ENCODE measurements at places on chromosomes 16 and 17.

- no peak for DNase-seq
Measured at GRCh38 chr17:63533433-63534077, 10.4 kb downstream of the KCNH6 start.

GRCh38 chr17:39027455-39028035 lies 60.3 kb upstream of the FBXO47 start:
- no peak for DNase-seq

DNA sequence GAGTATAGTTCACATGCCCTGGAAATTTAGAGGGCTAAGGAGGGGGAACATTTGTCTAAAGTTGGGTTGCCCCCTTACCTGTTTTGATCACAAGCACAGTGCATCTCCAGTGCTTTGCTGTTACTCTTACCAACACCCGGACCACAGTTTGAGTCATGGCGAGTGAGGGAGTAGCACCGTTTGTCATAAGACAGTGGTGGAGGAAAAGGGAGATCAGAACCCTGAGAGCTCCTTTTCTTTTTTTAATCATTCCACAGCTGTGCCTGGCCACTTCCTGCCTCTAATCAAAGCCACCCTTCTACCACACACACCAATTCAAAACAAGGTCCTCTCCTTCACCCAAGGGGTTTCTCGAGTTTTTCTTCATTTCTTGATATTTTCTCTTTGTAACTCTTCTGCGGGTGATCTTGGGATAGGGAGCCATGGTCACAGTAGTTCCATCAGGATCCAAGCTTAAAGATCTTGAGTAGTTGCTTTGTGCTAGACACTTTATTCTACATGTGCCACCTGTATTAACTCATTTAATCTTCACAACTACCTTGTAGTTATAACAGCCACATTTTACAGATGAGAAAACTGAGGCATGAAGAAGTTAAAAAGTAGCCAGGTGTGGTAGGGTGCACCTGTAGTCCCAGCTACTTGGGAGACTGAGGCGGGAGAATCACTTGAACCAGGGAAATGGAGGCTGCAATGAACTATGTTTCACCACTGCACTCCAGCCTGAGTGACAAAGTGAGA lies 5.0 kb upstream of the MYL4 start:
- no peak for DNase-seq

DNA sequence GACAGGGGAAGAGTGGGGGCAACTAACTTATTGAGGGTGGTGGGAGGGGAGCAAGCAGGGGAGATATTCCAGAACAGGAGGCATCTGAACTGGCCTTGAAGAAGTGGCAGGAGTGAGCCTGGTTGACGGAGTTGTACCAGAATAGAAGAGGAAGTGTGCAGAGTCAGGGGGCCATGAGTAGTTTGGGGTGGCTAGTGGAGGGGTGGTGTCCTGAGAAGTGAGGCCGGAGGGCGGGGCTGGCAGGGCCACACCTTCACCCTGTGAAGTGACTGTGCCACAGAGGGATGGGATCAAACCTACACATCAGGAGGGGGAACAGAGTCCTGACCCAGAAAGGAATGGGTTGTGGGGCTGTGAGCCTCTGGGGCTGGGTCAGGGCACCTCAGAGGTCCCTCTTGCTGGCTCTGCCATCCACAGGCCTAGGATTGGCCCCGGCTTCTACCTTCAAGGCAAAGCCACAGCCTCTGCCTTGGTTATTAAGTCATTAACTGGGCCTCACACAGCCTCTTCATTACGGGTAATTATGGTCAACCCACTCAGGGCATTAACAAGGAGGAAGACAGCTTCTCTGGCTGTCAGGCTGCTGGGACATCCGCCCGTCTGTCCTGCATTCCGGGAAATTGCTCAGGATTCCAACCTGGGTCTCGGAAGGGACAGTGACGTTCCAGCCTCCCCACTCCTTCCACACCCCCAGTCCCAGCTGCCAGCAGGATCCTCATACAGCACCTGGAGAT lies 12.7 kb downstream of the SPNS2 start:
- DNase-seq: no peak

- no peak for DNase-seq
Measured at GRCh38 chr16:75482434-75483205, 12.6 kb downstream of the CHST6 start.

DNA sequence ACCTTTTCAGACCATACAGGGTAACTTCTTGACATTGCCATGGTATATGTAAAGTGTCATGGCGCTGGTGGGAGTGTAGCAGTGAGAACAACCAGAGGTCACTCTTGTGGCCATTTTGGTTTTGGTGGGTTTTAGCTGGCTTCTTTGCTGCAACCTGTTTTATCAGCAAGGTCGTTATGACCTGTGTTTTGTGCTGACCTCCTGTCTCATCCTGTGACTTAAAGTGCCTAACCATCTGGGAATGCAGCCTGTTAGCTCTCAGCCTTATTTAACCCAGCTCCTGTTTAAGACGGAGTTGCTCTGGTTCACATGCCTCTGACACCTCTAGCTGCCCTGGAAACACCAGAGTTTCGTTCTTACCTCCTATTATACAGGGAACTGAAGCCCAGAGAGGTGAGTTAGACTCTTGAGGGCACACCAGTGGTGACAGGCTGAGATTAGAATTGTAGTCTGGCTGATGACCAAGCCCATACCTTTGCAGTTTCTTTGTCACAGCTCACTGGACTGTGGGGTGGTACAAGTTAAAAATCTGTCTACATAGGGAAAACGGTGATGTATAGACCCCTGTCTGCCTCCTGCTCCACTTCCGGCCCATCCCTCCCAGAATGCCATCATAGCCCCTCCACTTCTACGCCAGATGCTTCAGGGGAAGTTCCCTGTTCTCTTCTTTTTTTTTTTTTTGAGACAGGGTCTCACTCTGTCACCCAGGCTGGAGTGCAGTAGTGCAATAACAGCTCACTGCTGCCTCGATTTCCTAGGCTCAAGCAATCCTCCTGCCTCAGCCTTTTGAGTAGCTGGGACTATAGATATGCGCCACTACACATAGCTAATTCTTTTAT lies 21.0 kb downstream of the KSR1 start:
- DNase-seq: no peak

DNA sequence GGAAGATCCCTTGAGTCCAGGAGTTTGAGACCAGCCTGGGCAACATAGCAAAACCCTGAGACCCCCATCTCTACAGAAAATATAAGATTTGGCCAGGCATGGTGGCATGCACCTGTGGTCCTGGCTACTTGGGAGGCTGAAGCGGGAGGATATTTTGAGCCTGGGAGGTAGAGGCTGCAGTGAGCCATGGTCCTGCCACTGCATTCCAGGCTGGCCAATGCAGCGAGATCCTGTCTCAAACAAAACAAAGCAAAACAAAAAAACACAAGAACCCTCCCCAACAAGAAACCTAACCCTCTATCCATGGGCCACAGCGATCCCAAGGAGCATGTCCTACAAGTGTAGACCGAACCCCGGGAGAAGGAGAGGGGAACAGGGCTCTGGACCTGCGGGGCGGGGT lies 133.3 kb downstream of the MGAT5B start:
- no peak for DNase-seq
